ENCODE measurements at places on chromosomes 3 and 15.
A peak's percentile ranks its signal among the peaks of the same experiment; 100 is the strongest.

DNA sequence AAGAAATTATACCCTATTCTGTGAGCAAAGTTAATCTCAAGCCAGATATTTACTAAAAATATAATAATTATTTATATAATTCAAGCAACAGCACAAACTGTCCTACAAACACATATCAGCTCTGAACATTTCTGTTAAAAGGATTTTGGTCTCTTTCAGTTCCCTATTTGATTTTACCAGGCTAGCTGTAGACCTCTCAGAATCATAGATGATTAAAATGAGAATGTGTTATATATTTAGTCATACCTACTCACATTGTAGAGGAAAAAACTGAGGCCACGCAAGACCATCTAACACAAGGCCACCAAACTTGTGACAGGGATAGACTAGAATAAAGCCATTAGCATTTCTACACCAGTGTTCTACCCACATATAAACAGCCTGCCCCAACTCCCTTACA, 28.5 kb downstream of the ACKR4 start:
- DNase-seq: no peak

DNA sequence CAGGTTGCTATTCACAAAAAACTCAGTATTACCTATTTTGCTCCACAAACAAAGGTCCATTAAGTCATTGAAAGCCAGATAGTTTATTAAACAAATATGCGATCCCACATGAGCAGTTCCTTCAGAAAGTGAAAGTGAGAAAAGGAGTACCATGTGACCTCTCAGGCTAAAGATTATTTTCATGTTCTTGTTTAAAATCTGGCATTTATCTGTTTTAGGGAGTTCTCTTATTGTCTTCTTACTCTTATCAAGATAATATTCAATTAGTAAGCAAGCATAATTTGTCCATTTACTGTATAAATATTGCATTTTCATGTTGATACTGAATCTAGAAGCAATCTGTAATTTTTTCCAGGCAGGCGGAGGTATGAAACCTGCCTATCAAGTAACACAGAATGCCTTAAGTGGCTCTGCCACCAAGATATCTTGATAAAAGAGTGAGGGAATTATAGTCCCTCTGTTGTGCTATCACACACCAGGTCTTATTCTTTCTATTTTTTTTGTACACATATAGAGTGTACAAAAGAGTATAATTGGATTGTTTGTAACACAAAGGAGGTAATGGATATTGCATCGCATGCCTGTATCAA, 20.1 kb upstream of the PLSCR5 start:
- no peak for DNase-seq

- DNase-seq: no peak
These were observed 54.3 kb downstream of the OXNAD1 start for GRCh38 chr3:16319307-16319706.

- DNase-seq: no peak
These were observed 56.3 kb downstream of the PLCL2 start for GRCh38 chr3:16940769-16941700.

GRCh38 chr3:145089337-145089736, 1071.6 kb downstream of the PLOD2 start:
- no peak for DNase-seq

DNA sequence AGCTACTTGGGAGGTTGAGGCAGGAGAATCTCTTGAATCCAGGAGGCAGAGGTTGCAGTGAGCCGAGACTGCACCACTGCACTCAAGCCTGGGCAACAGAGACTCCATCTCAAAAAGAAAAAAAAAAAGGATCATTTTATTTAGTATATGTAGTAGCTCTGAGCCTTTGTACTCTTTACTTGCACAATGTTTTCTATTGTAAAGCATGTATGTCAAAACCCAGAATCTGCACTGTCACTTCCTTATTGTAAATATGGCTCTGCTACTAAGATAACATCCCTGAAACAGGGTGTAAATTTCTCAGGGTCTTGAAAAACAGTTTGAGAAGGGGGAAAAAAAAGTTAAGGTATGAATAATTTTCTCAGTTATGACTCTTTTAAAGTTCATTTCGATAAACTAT, 35.1 kb downstream of the SLMAP start:
- DNase-seq: no peak

DNA sequence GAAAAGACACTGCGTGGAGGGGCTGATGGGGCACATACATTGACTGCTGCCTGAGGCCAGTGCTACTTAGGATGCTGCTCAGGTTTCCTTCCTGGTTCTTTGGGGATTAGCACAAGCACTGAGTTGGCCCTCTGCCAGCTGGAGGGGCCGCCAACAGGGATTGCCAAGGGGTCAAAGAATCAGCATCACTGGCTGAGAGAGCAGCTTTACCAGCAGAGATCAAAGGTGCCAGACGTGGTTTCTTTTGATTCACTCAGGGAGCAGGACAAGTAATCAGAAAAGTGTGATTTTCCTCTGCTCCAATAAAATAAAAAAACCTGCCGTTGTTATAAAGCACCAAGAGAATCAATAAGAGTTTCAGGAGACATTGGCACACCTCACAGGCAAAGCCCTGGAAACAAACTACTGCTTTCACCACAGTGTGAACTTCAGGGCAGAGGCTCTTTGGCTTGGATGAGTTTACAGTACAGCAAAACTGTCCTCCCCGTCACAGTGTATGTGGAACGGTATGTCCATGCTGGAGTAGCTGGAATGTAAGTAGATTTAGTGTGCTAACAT, 45.8 kb upstream of the FSIP1 start:
- DNase-seq: no peak

DNA sequence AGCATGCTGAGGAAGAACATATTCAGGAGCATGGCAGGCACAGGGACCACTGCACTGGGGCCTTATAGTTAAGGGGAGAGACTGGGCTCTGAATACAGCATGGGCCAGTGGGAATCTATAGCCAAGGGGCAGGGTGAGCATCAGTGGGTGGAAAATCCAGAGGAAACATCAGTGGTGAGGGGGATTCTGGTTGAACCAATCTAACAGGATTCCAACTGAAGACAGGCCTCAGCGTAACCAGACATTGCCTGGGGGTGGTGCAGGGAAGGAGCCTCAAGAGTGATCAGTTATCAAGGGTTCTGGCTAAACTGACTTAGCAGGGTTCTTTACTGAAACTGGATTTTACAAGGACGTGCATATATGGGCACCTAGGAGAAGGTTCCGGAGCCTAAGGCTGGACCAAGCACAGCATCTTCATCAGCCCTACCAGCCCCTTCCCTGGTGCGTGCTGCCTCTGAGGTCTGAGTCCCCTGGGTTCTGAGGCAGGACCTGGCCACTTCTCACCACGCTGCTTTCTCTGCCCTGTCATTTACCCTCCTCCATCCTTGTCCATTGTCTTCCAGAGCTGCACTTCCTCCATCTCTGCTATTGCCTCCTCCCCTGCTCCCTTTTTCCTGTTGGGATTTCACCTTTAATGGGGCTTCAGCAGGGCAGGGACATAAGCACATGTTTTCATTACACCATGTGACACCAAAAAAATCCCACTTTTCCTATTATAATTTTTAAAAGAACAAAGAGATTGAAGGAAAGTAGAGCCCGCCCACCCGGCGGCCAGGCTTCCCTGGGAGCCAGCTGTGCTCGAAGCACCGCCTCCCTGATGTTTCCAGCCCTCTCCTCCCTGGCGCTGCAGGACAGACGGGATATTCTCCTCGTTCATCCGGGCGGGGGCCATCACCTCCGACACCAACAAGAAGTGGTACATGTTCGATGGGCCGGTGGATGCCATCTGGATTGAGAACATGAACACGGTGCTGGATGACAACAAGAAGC, 52.1 kb downstream of the DNAH1 start:
- DNase-seq: no peak

GRCh38 chr3:16395212-16395611, 118.3 kb downstream of the RFTN1 start:
- DNase-seq: no peak

- no peak for DNase-seq
These were observed 524.9 kb upstream of the PROK2 start for GRCh38 chr3:72309661-72310418.

DNA sequence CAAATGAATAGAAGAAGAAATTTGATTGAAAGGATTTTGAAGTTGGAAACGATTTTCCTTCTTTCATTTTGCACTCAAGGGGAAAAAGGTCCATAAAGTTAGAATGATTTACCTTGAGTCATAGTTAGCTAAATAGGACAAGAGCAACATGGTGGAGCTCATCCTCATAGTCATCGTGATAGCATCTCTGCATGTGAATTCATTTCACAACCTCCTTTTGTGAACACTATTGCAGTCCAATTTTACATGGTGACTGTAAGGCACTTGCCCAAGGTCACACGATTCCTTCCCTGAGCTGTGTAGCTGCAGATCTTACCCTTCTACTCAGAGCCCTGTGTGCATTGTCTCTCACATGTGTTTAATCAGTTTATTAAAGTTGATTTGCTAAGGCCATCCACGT, 359.8 kb upstream of the C2CD4B start:
- no peak for DNase-seq

GRCh38 chr3:39814007-39814406, 4.6 kb downstream of the MYRIP start:
- no peak for DNase-seq

- no peak for DNase-seq
These were observed 542.4 kb downstream of the SQOR start for GRCh38 chr15:46177219-46177618.

- no peak for DNase-seq
These were observed 36.9 kb downstream of the NR1D2 start for GRCh38 chr3:23981955-23982354.

GRCh38 chr3:197149-197827, 725 bp downstream of the CHL1 start:
- peak; percentile 43 for DNase-seq

DNA sequence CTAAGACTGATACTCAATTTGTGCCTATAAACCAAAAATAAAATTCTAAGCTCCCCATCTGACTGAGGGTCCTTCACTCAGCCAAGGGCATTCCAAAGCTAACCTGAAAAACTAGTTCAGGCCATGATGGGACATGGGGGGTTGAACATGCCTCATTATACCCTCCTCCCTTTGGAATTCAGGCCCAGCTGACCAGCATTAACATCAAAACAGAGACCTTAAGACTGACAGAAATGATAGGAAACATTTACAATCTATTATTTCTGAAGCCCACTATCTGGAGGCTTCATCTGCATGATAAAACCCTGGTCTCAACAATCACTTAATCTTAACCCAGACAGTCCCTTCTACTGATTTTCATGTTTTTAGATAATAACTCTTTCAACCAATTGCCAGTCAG, 140.4 kb downstream of the ANO10 start:
- no peak for DNase-seq

DNA sequence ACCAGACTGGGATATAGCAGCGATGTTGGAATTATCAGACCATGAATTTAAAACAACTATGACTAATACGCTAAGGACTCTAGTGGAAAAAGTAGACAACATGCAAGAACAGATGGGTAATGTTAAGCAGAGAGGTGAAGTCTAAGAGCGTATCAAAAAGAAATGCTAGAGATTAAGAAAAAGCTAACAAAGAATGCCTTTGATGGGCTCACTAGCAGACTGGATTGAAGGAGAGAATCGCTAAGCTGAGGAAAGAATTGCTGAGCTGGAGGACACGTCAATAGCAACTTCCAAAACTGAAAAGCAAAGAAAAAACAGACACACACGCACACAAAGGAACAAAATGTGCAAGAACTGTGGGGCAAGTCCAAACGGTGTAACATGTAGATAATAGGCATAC, 20.0 kb upstream of the CMTM6 start:
- DNase-seq: no peak

GRCh38 chr15:40134885-40135284, 26.0 kb upstream of the BUB1B start:
- DNase-seq: no peak

DNA sequence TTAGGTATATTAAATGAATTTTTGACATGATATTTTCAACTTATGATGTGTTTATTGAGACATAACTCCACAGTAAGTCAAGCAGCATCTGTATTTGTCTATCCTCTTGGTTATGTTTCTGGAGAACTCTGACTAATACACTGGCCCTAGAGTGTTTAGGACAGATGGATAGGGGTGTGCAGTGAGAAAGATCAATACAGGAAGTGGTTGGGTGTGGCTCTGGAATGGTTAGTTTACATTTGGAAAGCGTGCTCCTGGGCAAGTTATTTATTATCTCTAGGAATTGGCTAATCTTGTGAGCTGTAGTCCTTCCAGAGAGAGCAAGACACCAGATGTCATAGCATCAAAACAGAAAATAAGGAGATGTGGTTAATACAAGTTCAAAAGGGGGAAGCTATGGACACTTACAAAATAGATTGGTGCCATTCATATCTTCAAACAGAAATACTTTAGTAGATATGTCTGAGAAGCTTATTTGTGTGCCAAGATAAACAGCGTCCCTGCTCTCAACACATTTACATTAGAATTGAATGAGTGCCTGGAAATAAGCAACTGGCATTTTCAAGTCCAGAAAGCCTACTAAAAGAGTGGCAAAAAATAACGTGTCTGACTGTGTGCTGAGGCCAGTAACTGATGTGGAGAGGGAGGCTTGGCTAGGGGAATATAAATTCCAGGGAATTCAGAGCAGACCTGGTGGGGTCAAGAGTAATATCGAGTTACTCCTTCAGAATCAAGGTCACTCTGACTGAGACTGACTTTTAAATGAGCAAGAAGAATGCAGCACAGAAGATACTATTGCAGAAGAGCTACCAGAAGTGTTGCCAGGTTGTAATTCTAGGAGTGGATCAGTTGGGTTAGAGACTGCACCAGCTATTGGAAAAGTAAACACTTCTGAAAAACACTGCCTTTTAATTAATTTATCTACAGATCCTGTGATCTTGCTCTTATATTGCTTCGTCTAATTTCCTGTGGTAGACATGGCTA, 33.4 kb upstream of the PLAAT1 start:
- DNase-seq: no peak

DNA sequence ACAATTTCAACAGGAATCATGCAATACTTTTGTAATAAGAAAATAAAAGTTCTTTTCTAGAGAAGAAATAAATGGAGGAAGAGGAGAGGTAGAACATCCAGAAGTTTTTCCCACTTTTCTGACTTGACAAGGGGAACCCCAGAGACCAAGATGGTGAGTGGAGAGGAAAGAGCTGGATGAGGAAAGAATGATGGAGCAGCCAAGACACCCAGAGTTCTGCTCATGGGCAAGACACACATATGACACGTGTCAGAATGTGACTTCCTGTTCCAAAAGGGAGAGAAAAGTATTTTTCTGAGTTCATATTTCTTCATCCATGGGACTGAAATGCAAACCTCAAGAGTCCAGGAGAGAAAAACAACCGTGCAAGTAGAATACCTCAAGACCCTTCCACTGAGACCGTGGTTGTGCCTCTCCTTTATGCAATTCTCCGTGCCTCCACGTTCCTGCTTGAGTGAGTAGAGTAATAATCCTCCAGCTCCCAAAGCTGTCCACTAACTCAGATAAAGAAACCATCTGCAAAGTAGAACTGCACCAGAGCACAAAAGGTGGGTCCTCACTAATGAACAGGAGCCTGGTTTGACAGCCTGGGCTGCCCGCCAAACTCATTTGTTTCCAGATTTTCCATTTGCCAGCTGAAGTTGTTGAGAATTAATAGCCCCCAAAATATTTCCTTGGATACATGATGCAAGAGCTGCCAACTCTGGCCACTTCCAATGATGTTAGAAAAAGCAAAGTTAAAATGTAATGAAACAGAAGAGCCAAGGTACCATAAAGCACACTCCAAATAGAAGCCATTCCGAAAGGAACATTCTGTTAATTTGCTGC, 272.6 kb upstream of the IGF1R start:
- DNase-seq: no peak

- DNase-seq: no peak
These were observed 69.6 kb upstream of the ATP10A start for GRCh38 chr15:25932696-25933095.

GRCh38 chr3:24185738-24186384, 240.8 kb downstream of the NR1D2 start:
- DNase-seq: peak; percentile 31

Data from right kidney (tissue), 9 donors.